ENCODE measurements at places on chromosomes 12 and 14.
A peak's percentile ranks its signal among the peaks of the same experiment; 100 is the strongest.

DNA sequence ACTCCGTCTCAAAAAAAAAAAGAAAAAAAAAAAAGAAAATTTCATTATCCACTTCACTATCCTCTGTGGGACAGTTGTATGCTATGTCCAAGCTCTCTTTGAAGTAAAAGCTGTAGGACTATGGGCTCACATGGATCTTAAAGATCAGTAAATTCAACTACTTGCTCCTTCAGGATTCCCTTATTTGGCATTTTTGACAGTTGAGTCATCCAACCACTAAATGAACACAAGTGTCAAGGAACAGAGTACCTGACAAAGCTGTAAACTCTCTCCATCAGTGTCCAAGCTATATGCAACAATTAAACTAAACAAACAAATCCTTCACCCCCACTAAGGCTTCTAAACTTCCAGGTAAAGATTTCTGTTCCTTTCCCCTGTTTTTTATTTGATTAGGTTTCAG is 177.0 kb downstream of the CEP128 start:
- no peak for DNase-seq

DNA sequence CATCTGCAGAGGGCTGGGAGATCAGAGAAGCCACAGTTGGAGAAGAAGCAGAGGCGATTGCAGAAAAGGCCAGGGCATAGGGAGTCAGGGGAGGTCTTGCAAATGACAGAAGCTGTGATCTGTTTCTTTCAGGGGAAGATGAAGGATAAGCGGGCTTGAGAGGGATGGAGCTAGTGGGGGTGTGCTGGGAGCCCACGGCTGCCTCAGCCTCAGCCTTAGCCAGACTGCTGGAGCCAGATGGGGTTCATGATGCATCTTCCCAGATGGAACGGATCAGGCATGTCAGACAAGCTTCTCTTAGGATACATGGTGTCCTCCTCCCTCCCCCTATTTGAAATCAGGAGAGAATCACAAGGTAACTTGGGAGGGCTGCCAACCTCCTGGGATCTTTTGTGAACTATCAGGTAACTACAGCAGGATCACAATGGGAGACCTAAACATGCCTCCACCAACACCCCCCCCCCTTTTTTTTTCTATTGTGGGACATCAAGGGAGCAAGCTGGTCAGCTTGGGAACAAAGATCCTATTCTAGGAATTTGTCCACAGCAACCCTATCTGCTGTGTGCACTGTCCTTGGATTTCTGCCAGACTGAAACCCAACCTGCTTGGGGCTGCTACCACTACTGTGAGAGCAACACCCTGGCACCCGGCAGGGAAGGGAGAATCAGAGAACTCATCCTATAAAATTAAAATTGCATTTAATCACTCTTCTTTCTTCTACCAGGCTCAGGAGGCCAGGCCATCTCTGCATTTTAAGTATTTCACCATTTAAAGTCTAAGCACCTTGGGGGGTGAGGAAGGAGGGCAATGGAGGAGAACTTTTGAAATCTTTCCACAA is 10.7 kb upstream of the ATP2A2 start:
- no peak for DNase-seq

- DNase-seq: no peak
Measured at GRCh38 chr14:50312734-50313054, 570 bp downstream of the DMAC2L start.

- DNase-seq: no peak
Measured at GRCh38 chr14:102089621-102090343, 2.9 kb upstream of the HSP90AA1 start.

- no peak for DNase-seq
Measured at GRCh38 chr12:65325183-65325582, 46.7 kb downstream of the MSRB3 start.

DNA sequence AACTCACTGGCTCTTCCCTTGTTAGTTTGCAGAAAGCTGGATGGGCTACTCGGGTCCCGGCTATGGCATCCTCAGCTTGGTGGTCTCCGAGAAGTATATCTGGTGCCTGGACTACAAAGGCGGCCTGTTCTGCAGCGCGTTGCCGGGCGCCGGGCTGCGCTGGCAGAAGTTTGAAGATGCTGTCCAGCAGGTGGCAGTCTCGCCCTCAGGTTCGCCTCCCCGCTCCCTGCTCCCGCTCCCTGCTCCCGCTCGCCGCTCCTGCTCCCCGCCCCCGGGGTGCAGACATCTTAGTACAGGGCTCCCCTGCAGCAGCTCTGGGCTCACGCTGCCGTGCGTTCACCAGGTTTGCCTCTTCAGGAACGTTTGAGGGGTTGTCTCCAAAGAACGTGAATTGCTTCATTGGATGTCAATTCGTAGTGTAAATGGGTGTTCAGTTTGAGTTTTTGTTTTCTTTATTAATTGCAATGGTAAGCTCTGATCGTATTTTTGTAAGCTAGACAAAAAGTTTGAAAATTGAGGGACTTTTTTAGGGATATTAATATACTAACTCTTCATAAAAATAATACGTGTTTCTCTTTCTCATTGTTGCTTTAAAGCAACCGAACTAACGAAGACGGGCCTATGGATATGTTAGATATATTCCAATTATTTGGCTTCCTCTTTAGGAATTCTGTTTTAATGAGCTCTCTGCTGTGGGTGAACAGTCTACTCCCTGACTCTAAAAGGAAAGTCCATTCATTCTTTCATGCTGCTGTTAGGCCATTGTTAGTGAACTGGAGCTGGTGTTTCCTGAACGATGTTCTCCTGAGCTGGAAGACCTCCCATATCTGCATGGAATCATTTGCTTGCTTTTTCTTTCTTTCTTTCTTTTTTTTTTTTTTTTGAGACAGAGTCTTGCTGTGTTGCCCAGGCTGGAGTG is 71.3 kb downstream of the ANKRD9 start:
- DNase-seq: peak; percentile 30

DNA sequence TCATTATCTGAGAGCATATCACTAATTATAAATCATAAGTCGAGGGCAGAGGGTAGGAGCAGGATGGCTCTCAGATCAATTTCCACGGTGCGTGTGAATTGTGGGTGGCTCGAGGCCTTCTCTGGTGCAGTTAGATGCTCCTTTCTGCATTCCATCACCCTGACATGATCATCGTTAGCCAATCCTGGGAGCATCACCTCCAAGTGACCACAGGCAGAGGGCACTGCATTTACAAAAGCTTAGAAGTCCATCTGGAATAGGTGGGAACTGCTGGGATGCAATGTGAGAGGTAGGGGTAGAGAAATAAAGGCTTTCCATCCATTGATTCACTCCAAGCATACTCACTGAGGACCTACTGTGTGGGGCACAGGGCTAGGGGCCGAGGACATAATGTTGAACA is 538.2 kb upstream of the TBX3 start:
- DNase-seq: no peak

GRCh38 chr14:32597771-32598170 is 268.7 kb downstream of the AKAP6 start:
- DNase-seq: no peak

DNA sequence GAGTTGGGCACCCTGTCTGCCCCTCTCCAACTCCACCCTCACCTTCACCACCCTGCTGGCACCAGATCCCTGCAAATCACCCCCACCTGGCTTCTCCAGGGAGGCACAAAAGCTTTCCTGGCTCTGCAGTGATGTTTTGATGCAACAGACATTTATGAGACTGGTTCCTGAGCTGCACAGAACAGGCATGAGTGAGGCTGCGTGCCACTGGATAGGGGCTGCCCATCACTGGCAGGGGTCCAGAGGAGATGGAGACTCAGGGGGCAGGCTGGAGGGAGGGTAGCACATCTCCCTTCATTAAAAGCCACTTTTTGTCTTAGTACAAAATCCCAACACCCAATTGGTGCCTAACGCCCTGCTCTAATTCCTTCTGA is 17.3 kb upstream of the ZDHHC22 start:
- no peak for DNase-seq

DNA sequence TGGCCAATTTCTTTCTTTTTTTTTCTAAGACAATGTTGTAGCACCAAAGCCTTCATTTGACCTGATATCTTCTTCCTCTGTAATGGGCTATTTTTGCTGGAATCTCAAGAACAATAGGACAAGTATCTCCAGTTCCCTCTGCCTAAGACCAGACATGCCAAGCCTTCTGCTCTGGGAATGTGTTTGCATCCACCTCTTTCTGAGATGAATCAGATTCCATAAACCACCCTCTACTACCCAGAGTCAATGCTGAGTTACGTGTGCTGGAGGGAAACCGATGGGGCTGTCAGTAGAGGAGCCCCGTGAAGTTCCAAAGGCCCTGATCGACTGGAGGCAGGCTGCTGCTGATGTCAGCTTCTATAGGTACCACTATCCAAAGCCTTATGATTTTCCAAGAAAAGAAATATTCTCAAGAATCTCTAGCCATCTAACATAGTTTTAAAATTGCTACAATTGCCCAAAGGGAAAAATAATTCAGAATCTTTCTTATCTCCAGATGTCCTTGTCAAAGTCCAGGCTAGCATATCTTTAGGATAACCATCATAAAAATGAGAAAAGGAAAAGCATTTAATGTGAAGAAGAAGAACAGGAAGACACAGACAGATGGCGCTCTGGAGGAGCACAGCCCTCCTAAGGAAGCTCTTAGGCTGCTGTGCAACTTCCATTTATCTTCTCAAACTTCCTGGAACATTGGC is 101.9 kb downstream of the SLC8A3 start:
- DNase-seq: no peak

DNA sequence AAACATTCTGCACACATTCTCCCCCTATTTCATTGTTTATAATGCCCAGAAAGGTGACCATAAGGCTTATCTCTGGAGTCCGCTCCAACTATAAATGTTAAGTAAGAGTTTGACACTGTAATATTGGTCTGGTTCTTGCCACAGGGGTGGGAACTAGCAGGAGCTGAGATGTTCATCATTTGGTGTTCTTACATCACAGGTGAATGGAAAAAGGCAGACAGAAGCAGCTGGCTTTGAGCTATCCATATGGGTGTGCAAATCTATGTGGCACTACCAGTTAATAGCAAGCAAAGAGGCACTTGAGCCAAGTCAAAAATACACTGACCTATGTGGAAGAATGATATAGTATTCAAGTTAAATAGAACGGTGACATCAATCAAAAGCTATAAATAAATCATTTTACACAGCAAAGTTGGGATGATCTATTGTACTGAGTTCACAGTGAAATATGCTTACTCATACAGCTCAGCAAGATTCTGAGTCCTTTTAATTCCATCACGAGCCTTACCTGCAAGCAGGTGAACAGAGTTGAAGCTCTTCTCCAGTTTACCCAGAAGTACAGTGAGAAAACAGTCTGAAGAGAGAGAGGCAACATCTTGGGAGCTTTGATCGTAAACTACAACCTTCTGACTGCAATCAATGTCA is 43.2 kb downstream of the DUSP16 start:
- no peak for DNase-seq

DNA sequence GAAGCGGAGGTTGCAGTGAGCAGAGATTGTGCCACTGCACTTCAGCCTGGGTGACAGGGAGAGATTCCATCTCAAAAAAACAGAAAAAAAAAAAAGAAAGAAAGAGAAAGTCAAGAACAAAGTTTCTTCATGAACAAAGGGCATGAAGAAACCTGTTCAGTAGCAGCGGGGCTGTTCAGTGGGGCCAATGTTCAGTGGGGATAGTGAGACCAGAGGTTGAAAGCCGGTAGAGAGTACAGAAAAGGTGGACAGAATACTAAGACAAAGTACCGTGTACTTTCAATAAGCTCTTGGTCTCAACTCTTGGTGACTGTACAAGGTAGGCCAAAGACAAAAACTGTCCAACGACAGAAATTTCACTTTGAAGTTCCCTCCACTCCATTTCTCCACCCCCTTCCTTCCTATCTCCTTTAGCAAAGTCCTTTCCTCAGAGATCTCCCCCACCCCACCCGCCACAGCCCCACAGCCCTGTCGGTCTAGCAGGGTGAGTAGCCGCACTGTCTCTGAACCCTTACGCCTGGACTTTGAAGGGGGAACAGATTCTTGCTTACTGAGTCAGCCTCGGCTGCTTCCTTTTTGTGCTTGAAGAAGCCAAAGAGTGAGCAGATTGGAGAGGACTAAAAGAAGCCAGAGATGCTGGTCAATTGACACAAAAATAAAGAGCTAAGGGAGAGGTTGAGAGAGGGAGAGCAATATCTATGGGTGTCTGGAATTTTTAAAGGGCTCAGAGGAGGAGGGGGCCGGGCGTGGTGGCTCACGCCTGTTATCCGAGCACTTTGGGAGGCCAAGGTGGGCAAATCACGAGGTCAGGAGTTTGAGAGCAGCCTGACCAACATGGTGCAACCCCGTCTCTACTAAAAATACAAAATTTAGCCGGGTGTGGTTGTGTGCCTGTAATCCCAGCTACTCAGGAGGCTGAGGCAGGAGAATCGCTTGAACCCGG is 44.2 kb upstream of the FOS start:
- no peak for DNase-seq

GRCh38 chr12:52924764-52925716 is 20.2 kb upstream of the KRT8 start:
- DNase-seq: no peak

DNA sequence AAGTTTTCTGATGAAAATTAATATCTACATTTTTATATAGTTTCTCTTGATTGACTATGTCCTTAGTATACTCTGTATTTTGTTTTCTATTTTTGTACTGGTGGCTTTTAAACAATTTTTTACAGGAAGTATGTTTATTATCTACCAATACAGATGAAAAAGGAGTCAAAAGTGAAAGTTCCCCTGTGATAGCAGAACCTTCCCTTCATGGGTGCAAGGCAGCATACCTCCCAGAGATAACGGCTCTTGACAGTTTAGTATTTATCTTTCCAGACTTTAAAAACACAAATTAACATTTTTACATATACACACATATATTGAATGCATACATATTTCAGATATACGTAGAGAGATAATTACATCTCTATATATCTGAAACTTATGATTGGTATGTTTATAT is 17.1 kb upstream of the FAM234B start:
- no peak for DNase-seq

- DNase-seq: no peak
Measured at GRCh38 chr12:1107669-1108068, 116.6 kb downstream of the ERC1 start.

DNA sequence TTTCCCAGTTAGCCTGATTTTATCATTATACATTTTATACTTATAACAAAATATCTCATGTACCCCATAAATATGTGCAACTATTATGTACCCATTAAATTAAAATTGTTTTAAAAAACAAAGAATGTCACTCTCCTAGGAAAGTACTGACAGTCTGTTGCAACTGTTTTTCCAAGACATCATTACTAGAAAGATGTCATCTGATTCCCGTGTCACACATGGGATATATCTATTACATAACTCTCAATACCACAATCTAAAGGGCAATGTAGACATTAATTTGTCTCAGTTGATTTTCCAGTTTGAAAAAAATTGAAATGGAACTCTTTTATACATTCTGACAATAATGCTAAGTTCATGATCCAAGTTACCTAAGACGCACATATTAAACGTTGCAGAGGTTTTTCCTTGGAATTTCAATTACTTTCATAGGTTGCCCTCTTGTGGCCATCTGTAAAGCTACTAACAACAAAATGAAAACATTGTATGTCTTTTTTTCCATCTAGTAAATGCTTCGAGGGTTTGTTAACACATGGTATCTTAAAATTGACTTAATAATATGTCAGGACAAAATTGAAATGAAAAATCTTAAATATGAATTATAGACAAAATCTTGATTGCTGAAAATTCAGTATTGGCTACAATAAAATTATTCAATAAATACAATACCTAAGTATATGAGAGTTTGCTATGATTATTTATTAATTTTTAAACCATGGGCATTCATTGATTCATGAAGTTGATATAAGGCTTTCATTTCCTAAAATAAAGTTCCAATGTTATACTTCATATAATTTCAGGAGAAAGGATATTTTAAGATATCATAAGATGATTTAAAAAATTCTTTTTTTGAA is 131.6 kb downstream of the PPFIA2 start:
- no peak for DNase-seq

- no peak for DNase-seq
Measured at GRCh38 chr12:109476807-109477184, 304 bp downstream of the KCTD10 start.

Data from stimulated activated CD8-positive, alpha-beta memory T cell treated with anti-CD3 and anti-CD28 coated beads, Interleukin-7, amount 100 ng/mL, for 24 hours (primary cell).